Activated gamma-delta T cell treated with Interleukin-2 at 50 U/mL for 16 hours (primary cell): ENCODE measurements at places on chromosomes 4 and X.

- DNase-seq, result no peak
Measured at GRCh38 chrX:16089086-16089485, 34.3 kb upstream of the GRPR start.

- no peak for DNase-seq
Measured at GRCh38 chrX:15860921-15861320, 6.3 kb upstream of the AP1S2 start.

DNA sequence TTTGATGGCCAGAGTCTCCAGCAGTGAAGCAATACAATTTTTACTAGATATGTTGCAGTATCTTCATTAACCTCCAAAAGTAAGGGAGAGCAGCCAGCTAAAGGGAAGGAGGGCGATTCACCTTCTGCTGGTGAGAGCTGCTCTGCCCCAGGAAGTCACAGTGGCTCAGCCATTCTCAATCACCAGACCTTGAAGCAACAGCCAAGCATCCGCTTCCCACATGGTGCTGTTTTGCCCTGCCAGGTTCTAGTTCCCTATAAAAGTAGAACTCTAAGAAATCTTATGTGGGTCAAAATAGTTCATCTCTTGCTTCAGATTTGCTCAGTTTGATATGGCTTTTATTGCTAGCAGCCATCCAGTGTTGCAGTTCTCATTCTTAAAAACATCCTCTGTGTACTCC lies 166.8 kb downstream of the STIM2 start:
- no peak for DNase-seq

- no peak for DNase-seq
Measured at GRCh38 chr4:55269995-55270394, 76.0 kb upstream of the SRD5A3 start.

GRCh38 chr4:7816771-7817170 lies 122.9 kb downstream of the AFAP1 start:
- DNase-seq, result no peak

GRCh38 chr4:42574870-42575430 lies 82.0 kb downstream of the ATP8A1 start:
- DNase-seq, result no peak

DNA sequence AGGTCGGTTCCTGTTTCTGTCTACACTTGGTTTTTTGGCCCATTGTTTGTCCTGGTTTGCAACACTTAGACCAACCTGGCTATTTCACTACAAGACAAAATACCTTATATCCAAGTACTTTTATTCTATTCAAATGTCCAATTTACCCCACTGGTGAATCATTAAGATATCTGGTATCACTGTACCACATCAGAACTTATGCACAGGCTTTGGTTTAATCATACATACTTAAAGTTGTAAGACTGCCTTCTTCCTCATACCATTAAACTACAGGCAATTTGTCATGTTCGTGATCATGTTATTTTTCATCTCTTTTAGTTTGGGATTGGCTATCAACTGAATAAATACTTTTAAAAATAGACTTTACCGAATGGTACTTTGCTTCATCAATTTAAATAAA lies 53.0 kb upstream of the ATOH1 start:
- DNase-seq, result no peak

GRCh38 chr4:66059556-66059955 lies 389.3 kb upstream of the EPHA5 start:
- DNase-seq, result no peak

DNA sequence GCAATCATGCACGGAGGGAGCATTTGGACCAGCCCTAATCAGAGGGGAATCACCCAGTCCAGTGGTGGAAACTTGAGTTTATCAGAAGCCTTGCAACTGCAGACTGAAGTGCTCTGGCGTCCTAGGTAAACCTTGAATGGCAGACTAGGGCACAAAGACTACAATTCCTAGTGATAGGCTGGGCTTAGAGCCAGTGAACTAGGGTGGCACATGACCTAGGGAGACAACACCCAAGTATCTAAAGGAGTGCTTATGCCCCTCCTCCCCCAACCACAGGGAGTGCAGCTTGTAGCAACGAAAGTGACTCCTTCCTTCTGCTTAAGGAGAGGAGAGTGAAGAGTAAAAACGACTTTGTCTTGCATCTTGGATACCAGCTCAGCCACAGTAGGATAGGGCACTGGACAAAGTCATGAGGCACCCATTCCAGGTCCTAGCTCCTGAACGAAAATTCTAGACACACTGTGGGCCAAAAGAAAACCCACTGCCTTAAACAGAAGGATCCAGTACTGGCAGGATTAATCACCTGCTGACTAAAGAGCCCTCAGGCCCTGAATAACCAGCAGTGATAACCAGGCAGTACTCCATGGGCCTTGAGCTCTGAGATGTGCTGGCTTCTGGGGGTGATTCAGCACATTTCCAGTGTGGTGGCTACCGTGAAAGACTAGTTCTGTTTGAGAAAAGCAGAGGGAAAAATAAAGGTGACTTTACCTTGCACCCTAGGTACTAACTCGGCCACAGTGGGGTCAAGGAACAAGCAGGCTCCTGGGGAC lies 58.7 kb upstream of the STARD8 start:
- no peak for DNase-seq

- no peak for DNase-seq
Measured at GRCh38 chr4:14155803-14156202, 528.3 kb upstream of the BOD1L1 start.

GRCh38 chr4:148842843-148843242 lies 400.6 kb upstream of the NR3C2 start:
- DNase-seq, result no peak

DNA sequence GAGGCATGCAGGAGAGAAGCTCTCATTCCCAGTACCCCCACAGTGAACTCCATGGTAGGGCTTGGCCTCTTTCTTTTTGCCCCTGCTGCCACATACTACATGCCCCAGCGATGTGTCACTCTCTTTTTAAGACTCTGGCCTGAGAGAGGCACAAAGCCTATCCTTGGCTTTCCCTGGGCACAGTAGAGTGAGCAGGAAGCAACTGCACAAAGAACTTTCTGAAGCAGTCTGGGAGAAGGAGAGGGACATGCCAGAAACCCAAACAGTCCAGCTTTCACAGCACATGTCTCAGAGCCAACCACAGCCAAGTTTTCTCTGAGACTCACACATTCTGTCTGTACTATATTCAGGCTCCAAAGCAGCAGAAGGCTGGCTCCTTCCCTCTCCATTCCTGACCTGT lies 7.9 kb upstream of the NALF2 start:
- DNase-seq, result no peak

- DNase-seq, result no peak
Measured at GRCh38 chrX:63471004-63471403, 119.9 kb upstream of the SPIN4 start.

GRCh38 chr4:145697332-145697731 lies 17.4 kb downstream of the C4orf51 start:
- no peak for DNase-seq

- no peak for DNase-seq
Measured at GRCh38 chr4:102541697-102542096, 40.5 kb downstream of the NFKB1 start.

DNA sequence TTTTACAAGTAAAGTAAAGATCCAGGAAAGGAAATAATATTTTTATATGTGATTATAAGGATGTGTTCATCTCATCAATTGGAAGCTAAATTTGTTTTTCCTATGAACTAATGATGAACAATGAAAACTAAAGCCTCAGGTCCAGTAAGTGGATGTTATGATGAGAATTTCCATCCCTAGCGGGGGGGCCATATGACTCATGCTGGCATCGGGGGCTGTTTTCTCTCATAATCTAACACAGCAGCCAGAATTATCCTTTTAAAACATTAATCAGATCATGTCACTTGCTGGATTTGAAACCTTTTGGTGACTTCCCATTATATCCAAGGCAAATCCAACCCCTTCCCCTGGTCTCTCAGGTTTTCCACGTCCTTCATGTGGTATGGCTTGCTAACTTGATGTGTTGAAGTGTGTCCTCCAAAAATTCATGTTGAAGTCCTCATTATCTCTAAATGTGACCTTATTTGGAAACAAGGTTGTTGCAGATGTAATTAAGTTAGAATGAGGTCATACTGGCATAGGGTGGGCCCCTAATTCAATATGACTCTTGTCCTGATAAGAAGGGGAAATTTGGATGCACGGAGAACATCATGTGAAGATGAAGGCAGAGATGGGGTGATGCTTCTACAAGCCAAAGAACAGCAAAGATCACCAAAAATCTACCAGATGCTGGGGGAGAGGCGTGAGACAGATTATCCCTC lies 96.8 kb downstream of the AKAP4 start:
- DNase-seq, result no peak

GRCh38 chr4:7006411-7006810 lies 36.8 kb upstream of the TADA2B start:
- DNase-seq, result no peak

DNA sequence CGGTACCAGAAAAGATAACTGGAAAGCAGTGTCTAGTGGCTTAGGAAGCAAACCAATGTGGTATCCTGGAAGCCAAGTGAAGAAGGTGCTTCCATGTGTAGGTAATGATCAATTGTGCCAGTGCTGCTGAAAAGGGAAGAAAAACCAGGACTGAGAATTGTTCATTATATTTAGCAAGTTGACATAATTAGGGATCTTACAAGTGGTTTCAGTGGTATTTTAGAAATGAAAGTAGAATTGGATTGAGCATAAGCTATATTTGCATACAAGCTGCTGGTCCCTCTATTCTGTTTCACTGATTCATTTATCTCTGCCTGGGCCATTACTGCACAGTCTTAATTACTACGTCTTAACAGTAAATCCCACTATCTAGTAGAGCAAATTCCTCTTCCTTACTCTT lies 32.3 kb downstream of the PRDM8 start:
- DNase-seq, result no peak

GRCh38 chrX:17053502-17053901 lies 107.0 kb downstream of the REPS2 start:
- DNase-seq, result no peak

- no peak for DNase-seq
Measured at GRCh38 chrX:72687396-72687795, 26.7 kb downstream of the PHKA1 start.

- DNase-seq, result no peak
Measured at GRCh38 chrX:54786967-54787366, 11.1 kb downstream of the ITIH6 start.

DNA sequence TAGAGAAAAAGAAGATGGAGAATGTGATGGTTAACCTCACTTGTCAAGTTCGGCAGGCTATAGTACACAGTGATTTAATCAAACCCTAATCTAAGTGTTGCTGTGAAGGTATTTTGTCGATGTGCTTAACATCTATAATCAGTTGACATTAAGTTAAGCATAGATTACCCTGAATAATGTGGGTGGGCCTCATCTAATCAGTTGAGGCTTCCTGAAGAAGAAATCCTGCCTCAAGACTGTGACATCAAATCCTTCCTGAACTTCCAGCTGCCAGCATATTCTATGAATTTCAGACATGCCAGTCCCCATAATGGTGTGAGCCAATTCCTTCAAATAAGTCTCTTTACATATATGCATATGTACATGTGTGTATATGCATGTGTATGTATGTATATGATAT lies 181.4 kb downstream of the PACRGL start:
- no peak for DNase-seq

GRCh38 chr4:11426731-11427120 lies 2.0 kb downstream of the HS3ST1 start:
- DNase-seq, result no peak

DNA sequence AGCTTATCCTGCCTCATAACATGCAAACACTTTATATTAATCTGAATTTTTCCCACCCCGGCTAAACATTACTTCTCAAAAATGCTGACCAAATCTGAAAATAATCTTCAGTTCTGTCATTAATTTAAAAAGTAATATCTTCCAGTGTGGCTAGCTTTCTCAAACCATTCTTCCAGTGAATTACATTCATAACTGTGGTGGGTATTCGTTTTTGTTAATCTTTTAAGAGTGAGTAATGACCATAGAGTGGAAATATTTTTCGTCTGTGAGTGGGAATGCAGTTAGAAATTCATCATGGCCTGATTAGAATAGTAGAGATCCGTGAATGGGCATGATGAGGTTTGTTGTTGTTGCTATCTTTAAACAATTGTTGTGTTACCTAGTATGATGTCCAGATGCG lies 138.6 kb upstream of the SFRP2 start:
- no peak for DNase-seq

DNA sequence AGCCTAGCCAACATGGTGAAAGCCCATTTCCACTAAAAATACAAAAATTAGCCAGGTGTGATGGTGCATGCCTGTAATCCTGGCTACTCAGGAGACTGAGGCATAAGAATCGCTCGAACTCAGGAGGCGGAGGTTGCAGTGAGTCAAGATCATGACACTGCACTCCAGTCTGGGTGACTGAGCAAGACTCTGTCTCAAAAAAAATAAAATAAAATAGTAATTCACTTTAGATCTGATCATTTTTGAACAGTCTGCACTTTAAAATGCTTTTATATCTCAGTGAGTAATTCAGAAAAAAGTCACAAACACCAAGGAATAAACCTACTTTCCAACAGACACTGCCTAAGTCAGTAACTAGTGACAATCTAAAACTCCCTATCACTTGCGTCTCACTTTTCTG lies 25.6 kb upstream of the CORIN start:
- no peak for DNase-seq

GRCh38 chr4:75643651-75644050 lies 13.3 kb upstream of the CDKL2 start:
- DNase-seq, result no peak

- DNase-seq, result no peak
Measured at GRCh38 chr4:46505131-46505530, 115.2 kb upstream of the GABRA2 start.

GRCh38 chr4:69640289-69640688 lies 847 bp upstream of the UGT2A2 start:
- DNase-seq, result no peak

DNA sequence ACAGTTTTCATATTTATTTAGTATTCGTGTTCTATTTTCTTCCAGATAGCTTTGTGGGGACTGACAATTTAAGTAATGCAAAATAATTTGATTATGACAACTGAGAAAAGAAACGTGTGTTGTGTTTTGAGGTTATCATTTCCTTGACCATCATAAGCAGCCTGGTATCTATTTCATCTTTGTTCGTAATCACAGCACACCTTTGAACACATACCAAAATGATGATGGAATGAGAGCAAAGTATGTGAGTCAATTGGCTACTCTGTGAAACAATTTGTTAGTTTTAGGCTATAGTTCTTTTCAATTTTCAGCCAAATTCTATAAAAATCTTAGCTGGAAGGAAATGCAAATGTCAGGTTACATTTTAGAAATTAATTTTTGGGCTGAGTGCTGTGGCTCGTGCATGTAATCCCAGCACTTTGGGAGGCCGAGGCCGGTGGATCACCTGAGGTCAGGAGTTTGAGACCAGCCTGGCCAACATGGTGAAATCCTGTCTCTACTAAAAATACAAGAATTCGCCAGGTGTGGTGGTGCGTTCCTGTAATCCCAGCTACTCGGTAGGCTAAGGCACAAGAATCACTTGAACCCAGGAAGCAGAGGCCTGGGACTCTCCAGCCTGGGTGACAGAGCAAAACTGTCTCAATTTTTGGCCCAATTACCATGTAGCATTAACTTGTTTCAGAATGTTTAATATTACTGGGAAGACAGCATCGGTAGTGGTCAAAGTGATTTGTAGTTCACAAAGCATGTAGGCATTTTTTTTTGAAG lies 1.1 kb upstream of the DUSP21 start:
- DNase-seq, result no peak
